ENCODE measurements at places on chromosomes 2 and 18.

GRCh38 chr2:196390243-196391148 lies 219.1 kb upstream of the STK17B start:
- no peak for DNase-seq

GRCh38 chr2:155033652-155034051 lies 335.2 kb downstream of the KCNJ3 start:
- no peak for DNase-seq

DNA sequence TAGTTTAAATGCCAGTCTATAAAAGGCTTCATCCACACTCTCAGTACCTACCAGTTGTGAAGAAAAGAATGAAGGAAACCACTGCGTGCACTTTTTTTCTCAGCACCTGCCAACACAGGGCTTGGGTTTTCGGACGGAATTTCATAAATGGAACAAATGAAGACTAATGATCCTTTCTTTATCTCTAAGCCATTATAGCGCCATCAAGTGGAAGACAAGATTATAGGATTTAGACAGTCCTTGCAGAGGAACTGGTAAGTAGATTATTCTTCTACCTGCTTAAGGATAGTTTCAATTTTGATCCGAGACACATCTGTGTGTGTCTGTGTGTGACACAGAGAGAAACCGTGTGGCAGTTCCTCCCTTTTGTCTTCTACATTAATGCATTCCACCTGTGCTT lies 245.6 kb downstream of the NRXN1 start:
- no peak for DNase-seq

DNA sequence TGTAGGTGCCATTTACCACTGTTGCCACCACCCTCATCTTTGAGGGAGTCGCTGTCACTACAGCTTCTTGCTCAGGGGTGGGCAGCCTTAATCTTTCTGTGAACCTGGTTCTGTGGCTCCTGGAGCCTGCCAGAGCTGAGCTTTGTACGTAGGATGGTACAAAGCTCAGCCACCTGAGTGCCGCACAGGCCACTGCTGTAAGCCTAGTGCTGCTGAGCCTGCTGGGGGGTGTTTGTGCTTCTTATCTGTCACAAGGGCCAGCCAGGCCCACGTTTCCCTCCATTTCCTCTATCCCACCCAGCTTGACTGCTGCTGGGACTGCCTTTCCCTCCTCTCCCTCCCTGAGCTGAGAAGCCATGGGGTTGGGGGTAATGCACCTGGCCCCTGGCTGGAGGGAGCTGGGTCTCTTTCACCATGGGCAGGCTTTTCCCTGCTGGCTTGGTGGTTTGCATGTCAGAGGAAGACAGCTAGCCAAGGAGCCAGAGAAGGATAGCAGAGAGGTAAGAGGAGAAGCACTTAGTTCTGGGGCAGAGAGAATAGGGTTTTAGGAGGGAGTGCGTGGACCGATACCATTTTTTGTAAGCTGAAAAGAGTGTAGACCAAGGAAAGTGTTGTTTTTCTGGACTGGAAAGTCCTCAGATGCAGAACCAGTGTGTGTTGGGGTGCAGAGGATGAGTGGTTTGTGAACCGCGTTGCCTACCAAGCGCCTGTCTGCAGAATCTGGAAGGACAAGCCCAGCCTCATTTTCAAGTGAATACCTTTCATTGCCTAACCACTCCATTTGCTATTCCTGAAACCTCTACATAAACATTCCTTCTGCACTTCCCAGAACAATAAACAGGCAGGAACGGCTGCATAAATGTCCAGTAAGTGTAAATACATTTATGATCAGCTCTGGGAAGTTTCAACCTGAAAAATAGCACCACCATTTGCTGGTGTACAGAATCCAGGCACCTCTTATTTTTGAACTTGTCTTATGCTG lies 45.1 kb upstream of the FHL2 start:
- DNase-seq = no peak

DNA sequence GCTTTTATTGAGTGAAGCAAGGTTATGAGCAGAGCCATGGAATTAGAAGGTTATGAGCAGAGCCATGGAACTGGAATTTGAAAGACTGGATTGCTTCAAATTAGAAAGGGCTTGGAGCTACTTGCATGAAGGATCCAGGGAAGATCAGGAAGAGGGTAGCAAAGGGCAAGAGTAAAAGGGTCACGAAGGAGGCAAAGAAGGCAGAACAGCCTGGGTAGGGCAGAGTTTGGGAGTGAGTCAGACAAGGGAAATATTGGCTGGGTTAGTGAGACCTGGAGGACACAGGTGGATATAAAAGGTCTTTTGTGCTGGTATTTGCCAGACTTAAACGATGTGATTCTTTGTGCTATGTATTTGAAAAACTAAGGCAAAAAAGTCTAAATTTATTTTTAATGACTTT lies 65.0 kb downstream of the SEMA4F start:
- DNase-seq = no peak

- no peak for DNase-seq
These were observed 39.4 kb upstream of the ZNF804A start for GRCh38 chr2:184558713-184559464.

GRCh38 chr18:23069481-23069880 lies 65.8 kb upstream of the CABLES1 start:
- DNase-seq = peak; percentile 14

DNA sequence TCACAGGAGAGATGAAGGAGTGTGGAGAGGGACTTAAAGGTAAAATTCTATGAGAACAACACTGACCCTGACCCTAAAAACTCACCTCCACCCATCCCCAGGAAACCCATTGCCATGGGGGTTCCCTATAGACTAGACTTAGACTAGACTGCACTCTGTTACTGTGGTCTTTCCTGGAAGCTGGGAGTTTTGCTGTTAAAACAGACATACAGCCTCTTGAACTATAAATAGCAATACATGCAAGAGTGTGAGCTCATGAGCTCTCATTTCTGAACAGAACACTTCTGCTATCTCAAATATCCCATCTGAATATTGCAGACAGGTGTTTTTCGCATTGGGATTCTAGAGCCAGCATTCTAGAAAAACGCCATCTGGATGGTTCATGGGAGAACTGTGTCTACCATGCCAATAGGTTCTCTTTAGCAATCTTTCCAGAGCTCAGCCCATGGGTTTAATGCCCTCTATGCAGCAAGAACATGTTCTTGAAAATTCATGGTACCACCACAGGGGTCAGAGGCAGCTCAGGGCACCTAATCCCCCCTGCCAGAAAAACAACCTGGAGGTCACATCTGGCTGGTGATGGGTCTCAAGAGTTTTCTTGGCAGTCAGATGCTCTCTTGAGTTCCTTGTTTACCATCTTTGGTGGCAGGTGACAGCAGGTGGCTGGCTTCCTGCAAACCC lies 51.9 kb downstream of the SLC14A2 start:
- no peak for DNase-seq

DNA sequence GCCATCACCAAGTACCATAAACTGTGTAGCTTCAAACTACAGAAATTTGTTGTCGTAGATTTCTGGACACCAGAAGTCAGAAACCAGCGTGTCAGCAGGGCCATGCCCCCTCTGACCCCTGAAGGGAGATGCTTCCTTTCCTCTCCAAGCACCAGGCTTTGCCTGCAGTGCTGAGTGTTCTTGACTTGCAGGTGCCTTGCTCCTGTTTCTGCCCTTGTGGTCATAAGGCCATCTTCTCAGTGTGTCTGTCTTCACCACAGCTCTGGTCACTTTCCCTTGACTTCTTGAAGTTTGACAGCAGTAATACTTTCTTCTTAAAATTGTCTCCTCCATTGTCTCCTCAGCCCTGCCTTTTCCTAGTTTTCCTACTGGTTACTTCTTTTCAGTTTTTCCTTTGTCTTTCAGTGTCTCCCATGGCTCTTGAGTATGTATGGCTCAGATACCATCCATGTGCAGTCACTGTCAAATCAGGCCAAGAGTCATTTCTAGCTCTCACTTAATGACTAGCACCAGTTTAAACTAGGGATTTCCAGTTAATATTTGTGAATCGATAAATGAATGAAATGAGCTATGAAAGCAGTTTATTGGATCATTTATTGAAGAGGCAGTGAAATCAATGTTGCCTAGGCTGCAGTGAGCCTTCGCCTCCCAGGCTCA lies 91.2 kb upstream of the RANBP2 start:
- no peak for DNase-seq
